ENCODE measurements at places on chromosomes 7 and 10.

DNA sequence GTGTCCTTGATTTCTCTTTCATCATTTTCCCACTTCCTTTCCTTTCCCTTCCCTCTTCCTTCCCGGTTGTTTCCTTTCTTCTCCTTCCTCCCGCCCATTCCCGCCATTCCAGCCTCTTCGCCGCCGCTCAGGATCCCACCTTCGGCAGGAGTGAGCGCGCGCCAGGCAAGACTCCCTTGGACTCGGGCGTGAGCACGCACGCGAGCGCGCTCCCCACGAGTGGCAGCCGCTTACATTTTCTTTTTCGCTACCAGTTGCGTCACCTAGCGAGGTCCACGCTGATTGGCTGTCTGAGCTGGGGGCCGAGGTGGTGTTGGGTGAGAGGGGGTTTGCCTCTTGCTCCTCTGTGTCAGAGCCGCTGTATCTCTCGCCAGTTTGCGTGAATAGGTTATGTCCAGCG lies 11.8 kb downstream of the ZAN start:
- no peak for DNase-seq

DNA sequence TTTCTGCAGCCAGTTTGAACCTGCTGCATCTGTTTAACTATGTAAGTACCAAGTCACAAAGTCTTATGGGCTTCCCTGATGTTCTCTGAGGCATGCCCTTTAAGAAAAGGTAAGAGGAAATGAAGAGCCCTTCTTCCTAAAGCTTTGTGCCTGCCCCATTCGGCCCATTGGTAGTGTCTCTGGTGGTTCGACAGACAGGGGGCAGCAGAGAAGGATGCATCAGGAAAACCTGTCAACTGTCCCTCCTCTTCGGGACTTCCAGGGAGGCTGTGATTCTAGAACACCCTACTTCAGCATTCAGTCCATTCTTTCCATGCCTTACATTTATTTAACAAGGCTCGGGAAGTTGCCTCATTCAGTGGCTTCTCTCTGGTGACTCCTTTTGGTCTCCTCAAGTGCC lies 1.9 kb upstream of the SFRP4 start:
- DNase-seq: no peak

DNA sequence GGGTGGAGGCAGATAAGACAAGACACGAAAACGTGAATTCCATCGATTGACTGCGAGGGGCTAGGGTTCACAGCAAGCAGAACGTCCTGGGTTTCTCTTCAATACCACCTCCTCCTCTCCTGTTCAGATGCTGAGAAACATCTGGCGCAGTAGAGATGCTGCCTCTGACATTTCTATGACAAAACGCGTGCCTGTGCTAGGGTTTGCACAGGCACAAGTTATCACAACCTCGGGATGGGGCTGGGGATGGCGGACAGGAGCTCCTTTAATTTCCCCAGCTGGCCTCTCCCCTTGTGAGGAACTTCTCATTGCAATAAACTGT lies 99.8 kb upstream of the SVIL start:
- no peak for DNase-seq

DNA sequence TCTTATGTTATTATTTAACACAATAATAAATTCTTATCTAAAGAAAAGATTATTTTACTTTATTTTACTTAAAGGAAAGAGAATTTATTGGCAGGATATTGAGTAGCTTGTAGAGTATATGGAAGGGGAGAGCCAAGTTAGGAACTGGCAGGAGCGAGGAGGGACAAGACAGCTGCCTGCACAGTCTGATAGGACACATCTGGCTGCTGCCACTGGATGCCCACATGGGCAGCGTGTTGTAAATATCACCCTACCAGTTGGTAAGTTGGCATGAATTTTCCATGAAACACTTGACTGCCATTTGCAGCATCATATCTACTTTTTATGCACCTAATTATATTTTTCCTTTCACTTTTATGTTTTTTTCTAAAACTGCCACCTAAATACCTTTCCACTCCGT lies 19.6 kb downstream of the SRI start:
- no peak for DNase-seq

DNA sequence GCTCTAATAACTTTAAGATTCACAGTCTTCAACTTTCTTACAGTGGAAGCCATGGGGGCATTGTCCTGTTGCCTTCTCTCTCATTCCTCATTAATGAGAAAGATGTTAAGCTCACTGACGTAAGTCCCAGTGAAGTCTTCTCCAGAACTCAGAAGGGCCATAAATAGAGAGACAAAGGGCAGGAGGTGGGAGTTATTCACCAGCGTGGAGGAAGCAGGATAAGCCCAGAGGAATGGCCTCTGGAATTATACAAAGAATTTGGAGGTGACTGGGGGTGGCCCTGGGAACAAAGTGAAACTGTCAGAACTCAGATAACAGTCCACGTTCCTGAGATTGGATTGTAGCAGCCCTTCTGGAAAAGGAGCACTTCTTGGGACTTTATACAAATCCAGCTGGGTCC lies 52.4 kb downstream of the SORBS1 start:
- DNase-seq: no peak

GRCh38 chr7:18530224-18531179 lies 35.0 kb downstream of the HDAC9 start:
- DNase-seq: no peak

All from NCI-H187 (cell line).